ENCODE measurements at places on chromosomes 7 and 10.
A peak's percentile ranks its signal among the peaks of the same experiment; 100 is the strongest.

- DNase-seq = peak; percentile 48
Observed at GRCh38 chr10:98916526-98917125, 319.0 kb downstream of the HPSE2 start.

- peak; percentile 53 for DNase-seq
Observed at GRCh38 chr7:151143261-151144015, 24.1 kb downstream of the GBX1 start.

- no peak for DNase-seq
Observed at GRCh38 chr7:142808461-142808801, 37.7 kb downstream of the PRSS2 start.

- no peak for DNase-seq
Observed at GRCh38 chr10:21261842-21262294, 263.6 kb downstream of the SKIDA1 start.

All from hematopoietic multipotent progenitor cell treated with erythropoietin and hydrocortisone succinate and interleukin-3 and kit ligand, for 8 days (in vitro differentiated cells).